ENCODE measurements at places on chromosomes 1 and 21.

DNA sequence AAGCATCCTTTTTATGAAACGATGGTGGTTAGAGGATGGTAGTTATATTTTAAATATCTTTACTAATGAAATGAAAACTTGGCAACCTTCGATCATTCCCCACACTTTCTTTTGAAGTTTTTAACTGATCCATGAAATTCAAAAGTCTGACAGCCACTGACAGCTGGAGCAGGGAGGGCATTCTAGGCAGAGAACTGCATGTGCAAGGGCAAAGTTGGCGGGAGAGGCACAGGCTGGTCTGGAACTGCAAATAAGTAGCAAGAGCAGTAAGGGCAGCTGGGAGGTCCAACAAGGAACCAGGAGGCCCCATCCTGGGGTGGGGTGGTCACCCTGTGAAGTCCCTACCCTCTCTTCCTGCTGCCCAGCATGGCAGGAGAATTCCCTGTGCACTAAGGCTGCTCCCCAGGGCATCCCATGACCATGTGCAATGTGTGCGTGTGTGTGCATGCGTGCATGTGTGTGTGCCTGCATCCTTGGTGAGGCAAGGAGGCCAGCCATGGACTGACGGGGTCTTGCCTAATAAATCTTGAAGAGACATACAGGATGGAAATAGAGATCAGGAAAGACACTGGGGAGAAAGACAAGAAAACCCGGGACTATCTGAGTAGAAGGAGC, 33.1 kb upstream of the FOXO6 start:
- no peak for DNase-seq

- peak; percentile 79 for DNase-seq
These were observed 45.1 kb upstream of the EPS15 start for GRCh38 chr1:51564124-51564523.

GRCh38 chr1:177586429-177586828, 383.4 kb downstream of the SEC16B start:
- DNase-seq = peak; percentile 2

GRCh38 chr1:227937838-227938145, 9.9 kb downstream of the WNT9A start:
- no peak for DNase-seq

DNA sequence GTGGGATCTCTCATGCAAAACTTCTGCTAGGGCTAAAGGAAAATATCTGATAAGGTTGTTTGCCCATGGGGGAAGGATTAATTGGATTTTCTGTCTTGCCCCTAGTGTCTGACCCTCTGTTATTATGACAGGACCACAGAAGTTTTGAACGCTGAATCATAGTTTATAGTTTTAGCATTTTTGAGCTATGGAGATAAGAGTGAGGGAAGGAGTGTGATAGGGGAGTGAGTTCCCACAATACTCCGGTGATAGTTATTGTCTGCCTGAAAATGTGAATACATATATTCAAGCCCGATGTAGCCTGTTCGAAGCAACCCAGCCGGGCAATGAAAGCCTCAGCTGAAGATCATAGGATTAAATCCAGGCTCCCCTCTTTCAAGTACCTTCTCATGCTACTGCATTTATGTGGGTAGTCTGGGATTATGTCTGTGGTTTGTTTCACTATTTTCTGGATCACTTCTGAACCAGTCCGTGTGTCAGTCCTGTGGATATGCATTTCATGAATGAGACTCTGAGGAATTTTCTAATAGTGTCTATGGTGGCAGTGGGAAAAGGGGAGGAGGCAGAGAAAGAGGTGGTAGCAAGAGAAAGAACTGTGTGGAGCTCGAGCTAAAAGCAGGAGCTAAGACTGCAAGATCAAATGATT, 258.7 kb downstream of the DISC1 start:
- DNase-seq = peak; percentile 85

- no peak for DNase-seq
These were observed 48.6 kb upstream of the TMEM125 start for GRCh38 chr1:43220905-43221778.

- DNase-seq = peak; percentile 71
These were observed 96.9 kb upstream of the SLC25A33 start for GRCh38 chr1:9442278-9442846.

DNA sequence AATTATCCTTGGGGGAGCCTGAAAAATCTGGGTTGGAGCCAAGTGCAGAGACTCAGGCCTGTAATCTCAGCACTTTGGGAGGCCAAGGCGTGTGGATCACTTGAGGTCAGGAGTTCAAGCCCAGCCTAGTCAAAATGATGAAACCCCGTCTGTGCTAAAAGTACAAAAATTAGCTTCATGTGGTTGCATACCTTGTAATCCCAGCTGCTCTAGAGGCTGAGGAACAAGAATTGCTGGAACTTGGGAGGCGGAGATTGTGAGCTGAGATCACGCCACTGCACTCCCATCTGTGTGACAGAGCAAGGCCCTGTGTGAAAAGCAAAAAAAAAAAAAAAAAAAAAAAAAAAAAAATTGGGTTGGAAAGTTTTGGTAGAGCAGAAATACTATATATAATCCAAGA, 1563.6 kb upstream of the PRMT6 start:
- DNase-seq = no peak

GRCh38 chr1:211910913-211911485, 80.4 kb upstream of the LPGAT1 start:
- DNase-seq = no peak

DNA sequence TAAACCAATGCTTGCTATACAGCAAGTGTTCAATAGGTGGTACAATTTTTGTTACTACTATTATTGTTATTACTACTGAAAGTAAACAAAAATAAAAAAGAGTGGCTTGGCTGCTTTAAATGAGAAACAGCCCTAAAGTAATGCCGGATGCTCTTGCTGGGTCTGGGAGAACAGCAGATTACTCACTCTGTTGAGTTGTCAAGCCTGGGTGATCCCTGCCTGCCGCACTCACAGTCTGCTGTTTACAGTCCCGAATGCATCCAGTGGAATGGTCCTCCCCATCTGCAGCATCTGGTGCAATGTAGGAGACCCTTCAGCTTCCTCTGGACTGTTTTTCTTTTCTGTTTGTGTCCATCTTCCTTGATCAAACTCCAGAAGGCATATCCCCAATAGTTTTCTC, 102.7 kb upstream of the IVNS1ABP start:
- no peak for DNase-seq

DNA sequence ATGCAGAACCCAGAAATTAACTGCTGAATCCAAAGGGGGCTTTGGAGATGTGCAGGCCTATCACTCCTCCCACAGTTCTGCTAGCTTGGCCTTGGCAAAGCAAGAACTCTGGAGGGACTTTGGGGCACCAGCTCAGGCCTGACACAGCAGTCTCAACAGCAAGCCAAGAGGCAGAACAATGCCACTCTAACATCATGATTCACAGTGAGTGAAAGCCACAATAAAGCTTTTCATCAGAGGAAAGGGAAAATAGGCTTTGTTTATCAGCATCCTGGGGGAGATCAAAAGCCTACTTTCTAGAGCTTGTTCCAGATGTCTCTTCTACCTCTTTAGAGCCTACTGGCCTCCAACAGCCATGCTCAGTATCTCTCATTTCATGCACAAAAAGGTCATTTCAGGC, 283.4 kb downstream of the KCNH1 start:
- no peak for DNase-seq

- no peak for DNase-seq
These were observed 62.7 kb downstream of the CASZ1 start for GRCh38 chr1:10733474-10734366.

DNA sequence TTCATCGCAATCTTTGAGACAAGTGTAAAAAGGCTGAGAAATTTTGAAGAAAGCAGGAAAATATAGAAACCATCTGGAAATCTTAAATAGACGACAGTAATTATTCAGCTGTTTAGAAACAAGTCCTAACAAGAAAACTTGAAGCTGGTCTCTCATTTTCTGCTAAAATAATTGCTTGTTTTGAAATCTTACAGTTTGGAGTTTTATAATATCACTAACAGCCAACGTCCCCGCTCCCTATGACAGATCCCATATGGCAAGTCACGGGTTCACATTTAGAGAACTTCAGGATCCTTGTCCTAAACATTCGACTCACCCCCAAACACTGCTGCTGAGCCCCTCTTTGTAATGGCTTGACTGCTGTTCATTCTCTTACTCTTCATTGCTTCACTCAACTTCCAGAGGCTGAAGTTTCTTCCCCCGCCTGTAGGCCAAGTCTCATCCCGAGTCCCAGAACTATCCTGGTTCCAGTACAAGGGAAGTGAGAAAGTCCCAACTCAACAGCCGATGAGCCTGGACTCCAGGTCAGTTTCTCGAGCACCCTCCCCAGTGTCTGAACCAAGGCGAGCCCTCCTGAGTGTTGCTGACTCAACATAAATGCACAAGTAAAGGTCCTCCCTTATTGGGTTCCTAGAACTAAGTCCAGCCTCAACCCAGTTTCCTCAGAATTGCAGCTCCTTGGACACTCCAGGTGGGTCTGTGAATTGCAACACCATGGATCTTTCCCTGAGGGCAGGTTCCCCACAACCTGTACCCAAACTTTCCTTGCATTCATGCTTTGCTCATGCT, 93.4 kb upstream of the BACE2 start:
- DNase-seq = no peak

GRCh38 chr1:227887697-227888403, 59.9 kb downstream of the WNT9A start:
- no peak for DNase-seq

DNA sequence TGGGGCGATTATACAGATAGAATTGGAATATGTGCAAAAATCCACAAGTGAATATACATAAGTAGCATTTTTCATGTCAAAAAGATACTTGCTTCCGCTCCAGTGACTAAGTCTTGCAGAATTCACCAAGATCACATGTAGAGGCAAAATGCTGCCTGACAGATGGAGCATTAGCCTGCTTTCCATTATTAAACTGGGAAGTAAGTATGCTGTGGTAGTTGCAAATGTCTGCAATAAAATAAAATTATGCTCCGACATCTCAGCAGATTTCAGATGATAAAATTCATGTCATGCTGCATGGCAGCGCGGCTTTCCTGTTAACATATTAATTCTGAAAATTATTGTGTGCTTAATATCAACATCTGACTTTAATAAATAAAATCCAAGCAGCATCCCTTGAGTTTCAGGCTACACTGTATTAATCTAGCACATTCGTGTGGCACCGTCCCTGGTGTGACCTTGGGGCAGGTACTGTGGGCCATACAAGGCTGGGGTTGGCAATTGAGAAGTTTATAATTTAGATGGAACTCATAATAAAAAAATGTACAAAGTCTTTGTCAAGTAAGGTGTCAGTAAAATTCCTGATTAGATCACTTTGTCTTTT, 366.4 kb upstream of the ZP4 start:
- DNase-seq = no peak

- DNase-seq = peak; percentile 37
These were observed 552 bp downstream of the PLD5 start for GRCh38 chr1:242523719-242524570.

- no peak for DNase-seq
These were observed 167.2 kb upstream of the ATP1B1 start for GRCh38 chr1:168939110-168939946.

DNA sequence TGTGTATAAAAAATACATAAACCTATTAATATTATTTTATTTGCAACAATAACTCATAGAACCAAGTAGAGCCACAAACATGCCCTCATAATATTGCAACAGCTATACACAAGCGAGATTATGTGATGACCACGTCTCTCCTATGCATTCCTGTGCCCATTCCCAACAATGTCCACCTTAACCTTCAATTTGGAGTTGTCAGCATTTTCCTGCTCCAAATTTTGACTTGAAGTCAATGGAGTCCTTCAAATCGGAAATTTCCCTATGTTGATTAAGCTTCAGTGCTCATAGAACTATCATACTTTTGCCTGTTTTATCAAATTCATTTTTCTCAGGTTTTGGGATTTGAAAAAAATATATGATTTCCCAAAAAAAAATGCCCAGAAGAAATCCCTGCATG, 27.4 kb upstream of the FAM20B start:
- DNase-seq = no peak

GRCh38 chr1:160652924-160653619, 6.2 kb upstream of the SLAMF1 start:
- no peak for DNase-seq

- no peak for DNase-seq
These were observed 235.8 kb upstream of the C1orf105 start for GRCh38 chr1:172184506-172185191.

- DNase-seq = no peak
These were observed 738 bp downstream of the INTS7 start for GRCh38 chr1:212034516-212035122.

DNA sequence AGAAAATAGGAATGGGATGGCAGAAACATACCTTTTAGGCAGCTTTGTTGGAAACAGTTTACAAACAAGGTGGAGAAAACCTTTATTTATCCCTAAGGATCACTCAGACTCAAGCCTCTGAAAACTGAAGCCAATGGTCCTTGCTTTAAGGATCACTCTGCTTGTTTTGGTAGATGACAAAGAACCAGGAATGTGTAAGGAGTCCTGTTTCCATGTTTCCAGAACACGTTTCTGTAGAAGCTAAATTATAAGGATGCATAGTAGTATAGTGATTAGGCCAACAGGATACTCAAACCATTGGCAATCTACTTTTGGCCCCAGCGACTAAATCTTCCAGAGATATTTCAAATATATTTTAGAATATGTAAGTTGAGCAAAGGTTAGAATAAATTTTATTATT, 149.1 kb upstream of the HP1BP3 start:
- DNase-seq = no peak

DNA sequence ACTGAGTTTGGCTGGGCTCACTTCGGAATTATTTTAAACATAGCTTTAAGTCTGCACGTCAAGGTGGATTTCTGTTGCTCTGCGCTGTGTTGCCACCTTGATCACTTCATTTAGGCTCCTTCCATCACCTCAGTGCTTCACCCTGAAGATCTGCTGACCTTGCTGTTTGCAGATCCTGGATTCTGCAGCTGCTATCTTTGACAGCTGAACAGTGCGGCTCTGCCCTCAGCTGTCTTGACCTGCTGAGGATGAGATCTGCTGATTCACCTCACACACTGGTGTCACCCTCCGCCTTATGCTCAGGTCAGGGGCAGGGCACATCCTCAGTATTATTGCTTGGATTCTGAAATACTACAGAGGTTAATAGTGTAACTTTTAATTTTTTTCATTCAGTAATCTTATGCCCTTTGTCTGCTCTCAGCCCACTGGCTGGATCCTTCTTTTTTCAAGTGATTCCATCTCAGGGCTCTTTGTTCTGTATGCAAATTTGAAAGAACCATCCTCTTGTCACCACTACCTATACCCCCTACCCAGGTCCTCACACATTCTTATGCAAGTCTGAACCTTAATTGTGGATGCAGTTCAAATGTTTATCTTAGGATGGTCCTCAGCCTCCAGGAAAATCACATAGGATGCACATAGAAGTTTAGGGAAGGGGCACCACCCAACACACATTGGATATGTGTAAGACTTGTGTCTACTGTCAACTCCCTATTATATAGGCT, 364.0 kb downstream of the OLFM3 start:
- no peak for DNase-seq

Measured in amniotic epithelial cell (primary cell).